ENCODE measurements at places on chromosomes 5 and 9. TPM values are rescaled to one million over a fixed set of nuclear protein-coding genes. Genes with fewer than 3 reads are reported as not detected.

- DNase-seq, result no peak
These were observed 380.4 kb downstream of the PSAT1 start for GRCh38 chr9:78677326-78677725.

DNA sequence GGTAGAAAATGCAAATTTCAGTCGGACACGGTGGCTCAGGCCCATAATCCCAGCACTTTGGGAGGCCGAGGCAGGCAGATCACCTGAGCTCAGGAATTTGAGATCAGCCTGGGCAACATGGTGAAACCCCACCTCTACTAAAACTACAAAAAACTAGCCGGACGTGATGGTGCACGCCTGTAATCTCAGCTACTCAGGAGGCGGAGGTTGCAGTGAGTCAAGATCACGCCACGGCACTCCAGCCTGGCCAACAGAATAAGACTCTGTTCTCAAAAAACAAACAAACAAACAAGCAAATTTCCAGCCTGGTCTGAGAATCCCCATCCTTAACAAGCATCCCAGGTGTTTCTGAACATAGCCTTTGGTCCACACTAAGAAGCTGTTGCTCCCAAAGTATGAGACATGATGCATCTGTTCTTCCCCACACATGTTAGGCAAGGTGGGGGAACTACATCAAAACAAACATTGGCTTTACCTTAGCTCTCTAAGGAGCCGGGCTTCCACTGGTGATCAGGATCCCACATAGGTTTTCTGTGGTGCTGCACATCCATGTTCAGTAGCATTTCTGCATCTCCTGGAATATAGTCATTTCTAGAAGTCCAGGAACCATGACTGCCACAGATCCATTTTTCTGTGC, 92.5 kb upstream of the DMRT1 start:
- DNase-seq, result no peak

GRCh38 chr9:4235871-4236804, 63.7 kb downstream of the GLIS3 start:
- no peak for DNase-seq

DNA sequence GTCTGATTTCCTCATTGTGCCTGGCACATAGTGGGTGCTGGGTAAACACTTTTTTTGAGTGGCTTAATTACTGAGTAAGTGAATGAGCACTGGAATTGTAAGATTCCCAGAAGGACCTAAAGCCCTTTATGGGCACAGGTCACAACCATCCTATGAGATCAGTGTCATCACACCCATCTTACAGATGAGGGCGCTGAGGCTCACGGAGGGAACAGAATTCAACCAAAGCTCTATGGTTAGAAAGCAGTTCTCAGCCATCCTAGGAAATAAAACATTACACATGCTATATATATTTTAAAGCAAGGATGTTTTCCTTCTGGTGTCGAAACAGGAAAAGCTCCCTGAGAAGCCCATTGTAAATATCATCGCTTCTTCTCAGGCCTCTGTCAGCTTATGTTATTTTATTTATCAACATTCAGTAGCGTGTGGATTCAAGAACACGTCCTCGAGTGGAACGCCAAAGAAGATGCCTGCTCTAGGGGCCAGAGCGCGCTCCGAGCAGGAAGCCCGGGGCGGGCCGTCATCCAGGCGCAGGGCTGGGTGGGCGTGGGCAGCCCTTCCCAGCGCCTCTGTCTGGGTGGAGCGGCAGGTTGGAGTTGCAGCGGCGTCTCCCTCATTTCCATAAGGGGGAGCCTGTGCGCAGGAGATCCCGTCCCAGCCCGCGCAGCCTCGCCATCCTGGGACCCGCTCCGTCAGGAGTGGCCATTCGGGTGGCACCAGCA, 155.8 kb upstream of the SMIM23 start:
- DNase-seq, result peak; percentile 73

DNA sequence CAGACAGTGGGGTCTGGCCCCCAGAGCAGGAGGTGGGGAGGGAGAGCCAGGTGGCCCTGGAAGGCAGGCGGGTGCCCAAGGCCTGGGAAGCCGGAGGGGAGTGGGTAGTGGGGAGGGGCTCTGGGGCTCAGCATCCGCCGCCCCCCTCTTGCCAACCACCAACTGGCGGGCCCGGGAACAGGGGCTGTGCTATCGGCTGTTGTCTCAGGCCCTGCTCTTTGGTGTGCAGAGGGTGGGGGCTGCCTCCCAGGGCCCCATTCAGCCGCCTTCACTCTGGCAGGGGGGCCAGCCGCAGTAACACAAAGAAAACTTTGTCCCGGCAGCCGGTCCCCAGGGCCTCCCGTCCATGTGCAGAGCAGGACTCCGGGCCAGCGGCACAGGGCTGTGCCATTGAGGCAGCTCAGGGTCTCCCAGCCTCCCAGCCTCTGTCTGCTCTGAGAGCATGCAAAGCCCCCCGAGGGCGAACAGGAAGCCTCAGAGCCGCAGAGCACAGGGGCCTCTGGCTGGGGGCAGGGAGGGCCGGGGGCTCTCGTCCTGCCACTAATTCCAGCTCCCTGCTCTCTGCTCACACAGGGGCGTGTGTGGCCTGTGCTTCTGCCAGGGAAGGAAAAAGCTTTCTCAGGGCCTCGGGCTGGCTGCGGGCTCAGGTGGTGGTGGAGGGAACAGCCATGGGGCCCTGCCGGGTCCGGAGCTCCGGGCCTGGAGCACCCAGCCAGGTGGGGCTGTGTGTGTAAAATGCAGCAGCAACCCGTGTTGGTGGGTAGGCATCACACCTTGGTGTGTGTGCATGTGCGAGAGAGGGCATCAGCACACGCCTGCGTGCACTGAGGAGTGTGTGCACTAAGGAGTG, 54.2 kb upstream of the NOTCH1 start:
- DNase-seq, result peak; percentile 84

DNA sequence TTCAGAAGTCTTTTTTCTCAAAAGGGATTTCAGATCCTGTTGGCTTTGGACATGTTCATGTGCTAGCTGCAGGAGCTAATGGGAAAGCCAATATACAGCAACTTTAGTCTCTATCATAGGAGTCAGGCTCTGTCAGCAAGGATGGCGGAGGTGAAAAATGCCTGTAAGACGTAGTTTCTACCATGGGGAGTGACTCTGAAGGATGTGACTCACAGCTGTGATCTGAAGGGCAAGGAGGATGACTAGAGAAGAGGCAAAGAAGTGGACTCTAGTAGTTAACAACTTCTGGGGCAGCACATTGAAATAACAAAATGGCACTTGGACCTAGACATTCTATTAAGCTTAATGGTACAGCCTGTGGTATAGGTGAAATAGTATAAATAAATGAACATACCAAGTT, 3.1 kb upstream of the NDUFS4 start:
- DNase-seq, result no peak

- no peak for DNase-seq
These were observed 530.4 kb upstream of the CDH9 start for GRCh38 chr5:27568811-27569210.

- DNase-seq, result no peak
These were observed 511.7 kb downstream of the BNC2 start for GRCh38 chr9:16358751-16359150.

DNA sequence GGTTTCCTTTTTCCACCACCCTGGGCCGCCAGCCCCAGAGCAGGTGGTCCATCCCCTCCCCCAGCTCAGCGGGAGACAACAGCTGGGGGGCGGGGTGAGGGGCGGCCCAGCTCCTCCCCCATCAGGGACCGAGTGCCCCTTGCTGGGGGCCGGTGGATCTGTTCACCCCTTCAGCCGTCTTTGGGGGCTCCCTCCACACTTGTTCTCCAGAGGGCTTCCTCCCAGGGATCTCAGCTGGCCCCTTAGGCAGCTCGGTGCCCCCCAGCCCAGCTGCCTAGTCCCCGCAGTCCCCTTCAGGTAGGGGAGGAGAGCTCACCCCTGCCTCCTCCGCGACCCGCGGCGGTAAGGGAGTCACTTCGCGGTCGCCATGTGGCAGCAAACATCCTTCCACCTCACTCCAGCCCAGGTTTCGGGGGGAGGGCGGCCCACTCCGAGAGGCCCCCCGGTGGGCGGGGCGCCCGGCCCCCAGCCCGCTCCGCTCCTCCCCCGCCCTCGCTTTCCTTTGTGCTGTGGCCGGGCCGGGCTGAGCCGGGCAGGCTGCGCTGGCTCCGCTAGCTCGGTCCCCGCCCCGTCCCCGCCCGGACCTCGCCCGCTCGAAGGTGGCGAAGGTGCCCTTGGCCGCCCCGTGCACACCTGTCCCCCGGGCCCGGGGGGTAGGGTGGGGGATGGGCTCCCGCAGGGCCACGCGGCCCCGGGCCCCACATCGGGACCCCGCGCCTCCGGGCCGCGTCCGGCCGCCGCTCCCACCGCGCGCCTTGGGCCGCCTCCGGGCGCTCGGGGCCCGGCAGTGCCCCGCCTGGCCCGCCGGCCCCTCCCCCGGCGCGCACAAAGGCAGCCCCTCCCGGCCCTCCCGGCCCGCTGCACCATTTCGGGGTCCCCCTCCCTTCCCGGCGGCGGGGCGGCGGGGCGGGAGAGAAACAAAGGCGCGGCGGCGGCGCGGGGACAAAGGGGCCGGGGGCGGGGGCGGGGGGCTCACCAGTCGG, 683 bp downstream of the DBN1 start:
- no peak for DNase-seq

DNA sequence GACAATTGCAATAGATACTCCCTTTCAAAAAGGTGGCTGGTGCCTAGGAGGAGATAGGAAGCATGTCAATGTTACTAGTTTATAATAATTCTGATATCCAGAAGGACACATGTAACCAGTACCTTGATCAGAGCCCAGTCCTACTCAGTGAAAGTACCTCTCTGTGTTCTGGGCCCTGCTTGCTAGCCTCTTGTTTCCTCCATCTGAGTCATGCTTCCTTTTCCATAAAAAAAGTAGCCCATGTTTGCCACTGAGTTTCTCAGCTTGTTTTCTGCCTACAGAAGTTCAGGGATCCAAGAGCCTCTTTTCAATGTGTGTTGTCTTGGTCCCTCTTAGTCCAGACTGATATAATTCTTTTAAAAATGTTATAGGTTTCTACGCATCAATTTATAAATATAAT, 149.0 kb downstream of the SSBP2 start:
- DNase-seq, result no peak

- DNase-seq, result no peak
These were observed 15.5 kb upstream of the CCNJL start for GRCh38 chr5:160327818-160328217.

GRCh38 chr9:73074176-73074708, 77.4 kb upstream of the ANXA1 start:
- DNase-seq, result no peak

- no peak for DNase-seq
These were observed 58.7 kb downstream of the ZNF354C start for GRCh38 chr5:179118756-179119414.

- no peak for DNase-seq
These were observed 472.9 kb upstream of the ACTBL2 start for GRCh38 chr5:57955511-57955910.

DNA sequence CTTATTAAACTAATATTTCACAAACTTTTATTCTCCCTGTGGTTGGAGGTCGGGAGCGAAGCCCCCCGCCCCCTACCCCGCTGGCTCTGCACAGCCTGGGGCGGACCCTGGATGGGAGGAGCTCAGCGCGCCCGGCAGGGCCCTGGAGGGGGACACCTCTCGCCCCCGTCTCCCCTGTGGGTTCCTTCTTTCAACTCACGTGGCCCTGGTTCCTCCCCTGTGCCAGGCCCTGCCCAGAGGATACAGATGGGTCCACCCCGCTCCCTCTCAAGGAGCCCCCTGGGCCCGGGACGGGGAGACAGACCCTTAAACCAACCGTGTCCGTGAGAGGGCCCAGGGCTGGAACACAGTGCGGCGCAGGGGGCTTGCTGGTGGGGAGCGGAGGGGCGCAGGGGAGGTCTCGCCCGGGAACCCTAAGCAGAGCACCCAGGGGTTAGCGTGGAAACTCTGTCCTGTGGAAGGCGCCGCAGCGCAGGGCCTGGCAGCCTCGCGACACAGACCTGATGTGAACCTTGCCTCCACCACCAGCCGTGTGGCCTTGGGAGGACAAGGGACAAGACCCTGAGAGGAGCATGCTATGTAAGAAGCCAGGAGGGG, 103.7 kb upstream of the MVB12B start:
- no peak for DNase-seq

- DNase-seq, result no peak
These were observed 47.8 kb downstream of the ST8SIA4 start for GRCh38 chr5:100855295-100855694.

GRCh38 chr5:168347368-168348083, 56.1 kb downstream of the WWC1 start:
- DNase-seq, result no peak

GRCh38 chr5:94423411-94423810, 195.0 kb downstream of the KIAA0825 start:
- no peak for DNase-seq

GRCh38 chr9:126307322-126308061, 19.1 kb upstream of the MVB12B start:
- DNase-seq, result no peak

GRCh38 chr5:139637438-139638089, 10.6 kb upstream of the CXXC5 start:
- peak; percentile 91 for DNase-seq

DNA sequence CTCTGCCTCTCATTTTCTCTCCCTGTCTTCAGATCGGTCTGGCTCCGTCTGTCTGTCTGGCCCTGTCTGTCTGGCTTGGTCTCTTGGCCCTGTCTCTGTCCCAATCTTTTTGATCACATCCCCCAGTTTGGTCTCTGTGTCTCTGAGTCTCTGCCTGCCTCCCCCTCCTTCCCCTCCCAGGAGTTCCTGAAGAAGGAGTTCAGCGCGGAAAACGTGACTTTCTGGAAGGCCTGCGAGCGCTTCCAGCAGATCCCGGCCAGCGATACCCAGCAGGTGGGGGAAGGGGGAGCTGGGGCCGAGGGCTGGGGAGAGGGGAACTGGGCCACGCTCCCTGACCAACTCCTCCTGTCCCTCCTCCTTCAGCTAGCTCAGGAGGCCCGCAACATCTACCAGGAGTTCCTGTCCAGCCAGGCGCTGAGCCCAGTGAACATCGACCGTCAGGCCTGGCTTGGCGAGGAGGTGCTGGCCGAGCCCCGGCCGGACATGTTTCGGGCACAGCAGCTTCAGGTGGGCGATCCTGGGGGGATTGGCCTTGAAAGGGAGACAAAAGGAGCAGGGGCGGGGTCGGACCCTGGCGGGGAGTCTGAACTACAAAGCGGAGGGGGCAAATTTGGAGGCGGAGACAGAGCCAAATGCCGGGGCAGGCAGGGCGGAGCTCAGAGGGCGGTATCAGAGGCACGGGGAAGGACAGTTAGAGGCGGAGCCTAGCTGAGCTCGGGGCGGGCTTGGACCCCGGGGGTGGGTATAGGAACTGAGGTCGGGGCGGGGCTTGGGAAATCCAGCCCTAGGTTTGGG, 9.0 kb downstream of the RGS14 start:
- peak; percentile 97 for DNase-seq

- no peak for DNase-seq
These were observed 694.3 kb downstream of the NR2F1-AS1 start for GRCh38 chr5:92886751-92887150.

DNA sequence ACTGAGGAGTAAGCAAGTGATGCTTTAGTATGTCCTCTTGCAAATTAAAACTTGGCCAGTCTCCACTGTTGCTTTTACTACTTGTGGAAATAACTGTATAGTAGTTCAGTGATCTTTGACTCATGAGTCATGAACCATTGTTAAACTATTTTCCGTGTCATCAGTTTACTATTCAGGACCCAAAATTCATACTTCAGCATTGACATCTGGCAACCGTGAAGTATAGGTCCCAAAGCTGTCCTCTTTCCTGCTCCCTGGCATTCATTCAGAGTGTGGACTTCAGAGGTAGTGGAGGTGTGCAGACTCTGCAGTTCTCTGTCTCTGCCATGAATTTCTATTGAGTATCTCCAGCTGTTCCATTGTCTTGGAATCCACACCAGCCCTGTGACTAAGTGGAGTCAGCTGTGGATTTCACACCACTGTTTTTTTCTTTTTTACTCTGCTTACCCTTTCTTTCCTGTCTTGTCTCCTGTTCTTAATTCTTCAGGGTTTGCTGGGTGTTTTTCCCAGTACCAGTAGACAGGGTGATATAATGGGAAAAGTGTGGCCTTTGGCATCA, 7.5 kb downstream of the TDRD7 start:
- no peak for DNase-seq

REEP5 gene
- polyA plus RNA-seq, result 91.8 TPM

MVB12B gene
- polyA plus RNA-seq, result 5.8 TPM

TAS2R1 gene
- not detected for polyA plus RNA-seq

TEX48 gene
- not detected for polyA plus RNA-seq
